ENCODE measurements at places on chromosomes 5 and 9.

GRCh38 chr5:51371052-51371451 lies 12.2 kb upstream of the ISL1 start:
- no peak for DNase-seq

GRCh38 chr5:145203193-145203592 lies 631.9 kb downstream of the PRELID2 start:
- no peak for DNase-seq

DNA sequence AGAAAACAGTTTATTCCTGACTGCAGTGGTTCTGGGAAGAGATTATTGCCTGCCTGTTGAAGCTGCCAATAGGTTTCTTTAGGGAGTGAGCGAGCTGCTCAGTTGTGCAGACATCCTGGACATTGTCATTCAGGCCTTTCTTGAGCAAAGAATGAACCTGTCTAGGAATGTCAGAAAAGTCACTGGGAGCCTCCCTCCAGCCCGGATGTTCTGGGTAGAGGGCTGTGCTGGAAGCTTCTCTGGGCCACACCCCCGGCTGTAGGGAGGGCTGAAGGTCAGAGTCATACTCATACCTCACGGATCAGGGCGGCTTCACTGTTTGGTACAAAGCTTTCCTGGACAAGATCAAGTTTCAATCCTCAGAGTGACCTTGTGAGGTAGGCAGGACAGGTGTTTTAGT lies 33.4 kb upstream of the TBC1D2 start:
- DNase-seq, result no peak

GRCh38 chr9:14346811-14347405 lies 33.0 kb upstream of the NFIB start:
- no peak for DNase-seq

DNA sequence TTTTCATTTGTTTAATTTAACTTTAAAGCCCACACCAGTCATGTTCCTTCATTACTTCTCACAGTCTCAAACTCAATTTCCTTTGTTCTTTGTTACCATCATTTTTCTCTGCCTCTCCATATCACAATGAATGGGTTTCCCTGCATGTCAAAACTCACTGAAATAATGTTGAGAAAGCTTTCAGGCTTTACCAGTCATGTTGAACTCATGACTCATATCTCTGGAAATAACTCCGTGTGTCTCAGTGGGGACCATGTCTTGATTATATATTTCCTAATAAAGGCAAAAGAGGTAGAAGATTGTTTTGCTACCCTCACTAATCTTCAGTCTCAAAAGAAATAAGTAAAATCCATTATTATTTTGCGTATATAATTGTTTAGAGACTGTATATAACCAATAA lies 231.2 kb downstream of the CHSY3 start:
- DNase-seq, result peak; percentile 89

DNA sequence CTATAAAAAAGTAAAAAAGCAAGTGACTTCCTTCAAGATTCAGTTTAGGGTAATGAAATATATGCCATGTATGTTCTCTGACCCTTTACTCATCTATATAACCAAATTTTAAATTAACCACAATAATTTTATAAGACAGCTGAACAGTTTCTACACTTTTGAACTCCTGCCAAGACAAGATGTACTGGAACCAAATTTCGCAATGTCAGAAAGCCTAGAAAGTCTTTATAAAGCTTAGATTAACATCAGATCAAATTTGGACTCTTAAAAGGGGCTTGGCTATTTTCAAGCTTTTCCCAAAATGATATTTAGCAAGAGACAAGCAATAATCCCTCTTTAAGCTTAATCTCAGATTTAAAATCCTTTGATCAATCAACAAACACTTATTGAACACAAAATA lies 362.6 kb downstream of the PTPRD start:
- peak; percentile 79 for DNase-seq

DNA sequence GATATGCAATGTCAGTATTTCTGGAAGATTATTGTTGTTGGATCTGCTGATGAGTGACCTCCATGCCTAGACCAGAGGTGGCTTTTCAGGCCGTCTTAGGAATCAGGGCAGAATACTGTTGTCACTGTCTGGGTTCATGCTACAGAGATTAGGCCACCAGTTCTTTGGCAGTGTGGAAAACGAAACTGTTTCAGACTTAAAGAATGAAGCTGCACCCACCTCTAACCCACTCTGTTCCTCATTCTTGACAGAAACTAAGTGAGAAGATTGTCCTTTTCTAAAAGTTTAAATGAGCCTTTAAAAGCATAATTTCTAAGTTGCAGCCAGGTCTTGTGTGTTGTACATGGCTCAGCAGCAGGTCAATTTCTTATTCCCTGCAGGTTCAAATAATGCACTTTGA lies 444.3 kb downstream of the ENC1 start:
- DNase-seq, result no peak

DNA sequence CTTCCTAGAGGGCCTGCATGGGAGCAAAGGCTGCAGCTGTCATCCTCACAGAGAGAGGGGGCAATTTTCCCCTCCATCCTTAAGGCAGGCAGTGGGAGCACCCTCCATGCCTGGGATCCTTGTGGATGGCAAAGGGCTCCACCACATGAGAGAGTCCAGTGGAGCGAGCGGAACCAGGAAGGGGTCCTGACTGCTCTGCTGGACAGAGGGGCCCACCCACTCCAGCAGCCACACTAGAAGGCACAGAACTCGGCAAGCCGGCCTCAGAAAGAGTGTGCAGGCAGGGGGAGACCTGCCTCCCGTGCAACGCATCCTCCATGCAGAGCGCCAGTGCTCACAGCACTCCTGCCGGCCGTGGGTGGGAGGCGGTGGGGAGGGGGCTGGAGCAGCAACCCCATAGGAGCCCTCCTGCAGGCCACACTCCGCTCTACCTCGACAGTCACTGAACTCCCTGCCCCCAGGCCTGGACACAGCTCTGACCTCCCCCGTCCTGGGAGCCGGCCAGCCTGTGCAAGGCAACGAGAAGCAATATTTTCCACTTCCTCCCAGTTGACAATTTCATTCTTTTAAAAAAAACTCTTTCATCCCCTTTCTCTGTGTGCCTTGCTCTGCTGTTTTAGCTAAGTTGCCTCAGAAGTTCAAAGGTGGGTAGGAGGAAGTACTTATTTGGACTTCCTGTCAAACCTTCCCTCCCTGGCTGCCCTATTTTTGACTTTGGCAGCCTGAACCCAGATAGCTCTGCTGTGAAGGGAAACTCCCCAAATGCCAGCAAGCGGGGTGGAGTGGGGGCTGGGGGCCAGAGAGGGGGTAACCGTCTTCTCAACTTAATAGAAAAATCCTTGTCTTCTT lies 5.3 kb upstream of the LCP2 start:
- DNase-seq, result no peak

DNA sequence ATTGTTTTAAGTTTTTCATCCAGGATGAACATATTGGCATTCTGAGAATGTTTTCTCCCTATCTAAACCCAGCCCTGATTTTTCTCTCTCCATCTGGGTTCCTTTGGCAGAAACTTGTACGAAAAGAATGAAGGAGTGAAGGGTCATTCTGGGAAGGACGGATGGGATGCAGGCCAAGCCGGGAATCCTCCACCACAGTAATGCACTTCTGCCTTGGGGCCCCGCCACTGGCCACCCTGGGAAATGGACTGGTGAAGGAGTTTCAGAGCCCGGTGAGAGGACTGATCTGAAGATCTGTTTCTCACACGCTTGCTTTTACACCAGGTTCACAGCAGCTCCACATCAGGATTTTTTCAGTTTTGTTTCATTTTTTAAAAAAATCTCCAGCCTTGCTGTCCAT lies 554.8 kb downstream of the BNC2 start:
- peak; percentile 26 for DNase-seq

- DNase-seq, result no peak
Measured at GRCh38 chr5:122413722-122414121, 101.7 kb downstream of the SNCAIP start.

GRCh38 chr9:134332266-134332665 lies 6.0 kb downstream of the RXRA start:
- no peak for DNase-seq

DNA sequence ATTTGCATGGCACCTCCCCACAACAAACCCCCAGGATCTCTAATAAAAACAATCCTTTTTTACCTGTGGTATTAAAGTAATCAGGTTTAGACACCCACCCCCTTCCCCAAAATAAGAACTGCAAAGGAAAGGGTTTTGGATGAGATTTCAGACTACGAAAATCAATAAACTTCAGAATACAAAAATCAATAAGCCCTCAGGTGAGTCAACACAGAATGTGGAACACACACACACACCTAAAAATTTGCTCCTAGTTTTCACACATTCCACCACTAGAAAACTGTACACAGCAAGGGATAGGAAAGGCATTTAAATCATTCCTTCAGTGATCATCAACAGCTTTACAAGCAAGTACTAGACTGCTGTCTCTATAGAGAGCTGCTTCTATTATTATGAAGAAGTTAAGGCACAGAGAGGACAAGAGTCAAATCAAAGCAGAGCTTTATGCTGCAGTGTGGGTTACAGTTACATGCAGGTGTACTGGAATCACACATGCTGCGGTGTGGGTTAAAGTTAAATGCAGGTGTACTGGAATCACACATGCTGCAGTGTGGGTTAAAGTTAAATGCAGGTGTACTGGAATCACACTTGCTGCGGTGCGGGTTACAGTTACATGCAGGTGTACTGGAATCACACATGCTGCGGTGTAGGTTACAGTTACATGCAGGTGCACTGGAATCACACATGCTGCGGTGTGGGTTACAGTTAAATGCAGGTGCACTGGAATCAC lies 36.3 kb downstream of the PFDN1 start:
- DNase-seq, result no peak

DNA sequence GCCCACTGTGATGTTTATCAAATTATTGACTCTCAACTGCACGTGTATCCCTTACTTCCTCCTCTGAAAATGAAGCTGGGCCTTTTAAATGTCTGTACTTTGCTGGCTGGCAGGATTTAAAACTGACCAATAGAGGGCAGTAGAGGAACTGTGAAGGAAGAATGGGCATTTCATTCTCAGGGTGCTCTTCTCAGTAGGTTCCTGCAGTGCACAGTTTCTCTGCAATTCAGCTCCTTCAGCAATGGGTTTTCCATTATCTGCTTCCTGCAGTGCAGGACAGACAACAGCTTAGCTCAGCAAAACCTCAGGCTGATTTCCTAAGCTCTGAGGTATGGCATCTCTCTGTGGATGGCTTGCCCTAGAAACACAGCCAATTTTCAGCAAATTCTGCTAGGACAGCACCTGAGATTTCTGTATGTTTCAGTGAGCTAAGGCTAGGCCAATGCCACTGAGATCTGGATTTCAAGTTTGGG lies 298.4 kb upstream of the PRDM9 start:
- peak; percentile 10 for DNase-seq

GRCh38 chr9:89493181-89493580 lies 4.7 kb downstream of the SEMA4D start:
- no peak for DNase-seq

DNA sequence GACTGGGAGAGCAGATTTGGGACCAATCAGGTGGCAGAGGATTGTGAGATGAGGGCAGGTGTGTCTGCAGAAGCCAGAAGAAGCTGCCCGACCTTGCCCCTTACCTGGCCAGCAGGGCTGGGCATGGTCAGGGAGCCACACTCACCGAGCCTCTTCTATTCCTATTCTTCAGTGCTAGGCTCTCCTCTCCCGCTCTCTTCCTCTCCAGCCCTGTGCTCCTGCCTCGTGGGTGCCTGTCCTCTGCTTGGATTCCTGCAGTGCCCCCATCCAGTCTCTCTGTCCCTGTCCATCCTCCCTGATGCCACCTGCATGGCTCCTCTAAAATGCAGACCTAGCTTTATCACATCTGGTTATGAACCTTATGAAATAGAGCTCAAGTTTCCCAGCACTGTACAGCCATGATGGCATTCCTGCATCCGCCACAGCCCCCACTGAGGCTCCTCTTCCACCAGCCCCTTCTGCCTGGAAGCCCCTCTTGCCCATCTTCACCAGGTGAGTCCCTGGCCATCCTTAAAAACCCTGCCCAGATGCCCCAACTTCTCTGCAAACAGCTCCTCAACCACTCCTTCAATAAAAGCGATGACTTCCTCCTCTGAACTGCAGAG lies 8.2 kb downstream of the UBE2QL1 start:
- no peak for DNase-seq

DNA sequence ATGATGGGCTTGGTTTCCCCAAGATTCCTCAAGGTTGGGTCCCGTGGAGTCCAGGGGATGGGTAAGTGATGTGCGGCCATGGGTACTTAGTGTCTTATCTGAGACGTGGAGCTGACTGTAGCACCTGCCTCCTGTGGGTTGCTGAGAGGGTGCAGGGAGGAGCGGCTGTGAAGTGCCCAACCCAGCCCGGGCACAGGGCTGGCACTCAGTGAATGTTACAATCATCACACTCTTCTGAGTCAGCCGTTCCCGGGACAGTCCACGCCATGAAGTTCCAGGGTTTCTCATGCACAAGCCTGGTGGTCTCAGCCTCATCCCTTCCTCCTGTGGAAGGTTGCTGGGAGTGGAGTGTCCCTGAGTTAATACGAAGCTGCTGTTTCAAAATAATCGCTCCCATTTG lies 29.1 kb downstream of the NTNG2 start:
- no peak for DNase-seq

DNA sequence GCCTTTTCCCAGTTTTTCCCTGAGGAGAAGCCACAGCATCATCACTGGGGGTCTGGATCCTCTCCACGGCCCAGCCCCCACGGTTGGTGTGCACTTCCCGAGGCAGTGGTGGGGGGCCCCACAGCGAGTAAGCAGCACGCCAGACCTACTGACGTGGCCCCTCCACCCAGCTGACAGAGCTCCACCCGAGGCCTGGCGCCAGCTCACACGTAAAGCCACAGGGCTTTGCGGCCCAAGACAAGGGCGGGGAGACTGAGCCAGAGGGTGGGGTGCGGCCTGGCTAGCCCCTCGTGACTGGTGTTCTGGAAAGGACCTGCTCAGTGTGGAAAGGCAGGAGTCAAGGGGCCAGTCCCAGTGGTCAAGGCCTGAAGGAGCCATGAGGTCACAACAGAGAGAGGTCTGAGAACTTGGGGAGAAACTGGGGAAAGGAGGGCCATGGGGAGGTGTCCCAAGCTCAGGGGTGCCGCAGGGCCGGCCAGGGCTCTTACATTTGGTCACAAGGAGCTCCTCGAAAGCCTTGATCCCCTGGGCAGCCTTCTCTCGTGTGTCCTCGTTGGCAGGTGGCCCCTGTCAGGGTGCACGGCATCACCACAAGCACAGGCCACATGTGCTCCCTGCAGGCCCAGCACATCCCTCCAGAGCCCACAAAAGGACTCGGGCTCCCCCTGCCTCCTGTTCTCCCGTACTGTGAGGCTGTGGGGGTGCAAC lies 5.5 kb downstream of the SNAPC4 start:
- no peak for DNase-seq

DNA sequence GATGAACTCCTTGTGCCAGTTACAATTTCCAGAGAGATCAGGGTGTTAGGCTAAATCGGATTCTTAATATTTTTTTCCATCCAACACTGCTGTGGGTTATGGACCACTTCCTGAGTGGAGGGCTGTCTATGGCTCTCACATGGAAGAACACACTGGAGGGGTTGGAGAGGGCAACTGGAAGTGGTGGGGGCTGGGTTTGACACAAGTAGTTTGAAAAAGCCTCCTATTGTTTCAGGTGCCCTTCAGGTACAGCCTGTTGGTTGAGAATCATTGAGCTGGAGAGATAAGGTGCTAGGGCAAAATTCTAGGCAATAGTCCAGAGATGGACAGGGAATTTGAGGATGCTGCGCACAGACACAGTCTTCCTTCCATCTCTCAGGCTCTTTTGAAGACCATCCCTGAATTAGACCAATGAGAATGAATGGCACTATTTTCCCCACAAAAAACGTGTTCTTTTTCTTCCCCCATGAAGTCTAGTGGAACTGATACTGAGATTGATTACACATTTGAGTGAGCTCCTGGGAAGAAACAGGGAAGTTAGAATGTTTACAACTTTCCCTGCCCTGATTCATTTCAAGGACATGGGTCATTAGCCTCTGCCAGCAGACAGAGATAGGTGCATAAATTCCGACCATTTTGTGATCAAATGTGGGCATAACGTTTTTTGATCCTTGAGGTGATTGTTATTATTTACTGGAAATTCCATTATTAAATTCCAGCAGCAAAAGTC lies 87.7 kb downstream of the ACER2 start:
- no peak for DNase-seq
